ENCODE measurements at places on chromosomes 16 and 17. TPM values are rescaled to one million over a fixed set of nuclear protein-coding genes. Genes with fewer than 3 reads are reported as not detected.

- no peaks in the 10 kb centered on the region for H3K27me3 ChIP-seq
- DNase-seq = no peak
- no peaks in the 10 kb centered on the region for H3K36me3 ChIP-seq
- H3K4me1 ChIP-seq = no peaks in the 10 kb centered on the region
These were observed 206.3 kb upstream of the TOM1L1 start for GRCh38 chr17:54694287-54694887.

FAM117A gene
- 29.1 TPM for polyA plus RNA-seq

CRHR1 gene
- not detected for polyA plus RNA-seq

HSD17B1 gene
- 4.8 TPM for polyA plus RNA-seq

- peaks cover 6% of the 10 kb centered on the region for H3K4me1 ChIP-seq
- H3K36me3 ChIP-seq = no peaks in the 10 kb centered on the region
- DNase-seq = no peak
- H3K4me3 ChIP-seq = no peak overlapping the region
- H3K27ac ChIP-seq = no peak overlapping the region
- H3K27me3 ChIP-seq = no peaks in the 10 kb centered on the region
These were observed 54.0 kb downstream of the CFDP1 start for GRCh38 chr16:75379339-75379738.

DNA sequence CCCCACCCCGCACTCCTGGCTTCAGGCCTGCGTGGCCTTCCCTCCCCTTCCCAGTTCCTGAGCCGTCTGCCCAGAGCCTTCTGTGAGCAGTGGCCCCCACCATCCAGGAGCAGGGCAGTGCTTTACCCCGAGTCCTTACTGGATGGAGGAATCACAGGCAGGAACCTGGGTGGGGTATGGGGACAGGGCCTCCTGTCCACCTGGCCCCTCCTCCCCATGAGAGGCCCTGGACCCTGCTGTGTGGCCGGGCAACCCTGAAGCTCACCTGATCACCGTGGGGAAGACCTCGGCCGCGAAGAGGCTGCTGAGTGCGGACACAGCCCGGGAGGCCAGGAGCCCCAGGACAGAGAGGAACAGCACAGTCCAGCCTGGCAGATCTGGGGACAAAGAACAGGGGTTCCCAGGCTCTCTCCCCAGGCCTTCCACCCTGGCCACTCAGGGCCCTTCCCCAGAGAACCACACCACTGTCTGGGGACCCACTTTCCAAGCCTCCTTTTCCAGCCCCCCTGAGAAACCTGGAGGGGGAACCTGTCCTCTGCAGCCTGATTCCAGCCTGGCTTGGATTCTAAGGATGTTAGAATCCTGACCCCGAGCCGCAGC lies 3.2 kb downstream of the SLC22A31 start:
- H3K36me3 ChIP-seq = no peaks in the 10 kb centered on the region
- peaks cover 22% of the 10 kb centered on the region for H3K27me3 ChIP-seq
- H3K4me3 ChIP-seq = no peak overlapping the region
- peak; percentile 3 for DNase-seq

GRCh38 chr16:82185012-82185411 lies 15.0 kb upstream of the MPHOSPH6 start:
- H3K36me3 ChIP-seq = no peaks in the 10 kb centered on the region
- H3K4me1 ChIP-seq = no peaks in the 10 kb centered on the region
- DNase-seq = no peak
- H3K27ac ChIP-seq = no peak overlapping the region

GRCh38 chr16:51244887-51245657 lies 94.0 kb upstream of the SALL1 start:
- DNase-seq = no peak
- peaks cover 62% of the 10 kb centered on the region for H3K27me3 ChIP-seq
- no peak overlapping the region for H3K4me3 ChIP-seq
- no peak overlapping the region for H3K27ac ChIP-seq

DNA sequence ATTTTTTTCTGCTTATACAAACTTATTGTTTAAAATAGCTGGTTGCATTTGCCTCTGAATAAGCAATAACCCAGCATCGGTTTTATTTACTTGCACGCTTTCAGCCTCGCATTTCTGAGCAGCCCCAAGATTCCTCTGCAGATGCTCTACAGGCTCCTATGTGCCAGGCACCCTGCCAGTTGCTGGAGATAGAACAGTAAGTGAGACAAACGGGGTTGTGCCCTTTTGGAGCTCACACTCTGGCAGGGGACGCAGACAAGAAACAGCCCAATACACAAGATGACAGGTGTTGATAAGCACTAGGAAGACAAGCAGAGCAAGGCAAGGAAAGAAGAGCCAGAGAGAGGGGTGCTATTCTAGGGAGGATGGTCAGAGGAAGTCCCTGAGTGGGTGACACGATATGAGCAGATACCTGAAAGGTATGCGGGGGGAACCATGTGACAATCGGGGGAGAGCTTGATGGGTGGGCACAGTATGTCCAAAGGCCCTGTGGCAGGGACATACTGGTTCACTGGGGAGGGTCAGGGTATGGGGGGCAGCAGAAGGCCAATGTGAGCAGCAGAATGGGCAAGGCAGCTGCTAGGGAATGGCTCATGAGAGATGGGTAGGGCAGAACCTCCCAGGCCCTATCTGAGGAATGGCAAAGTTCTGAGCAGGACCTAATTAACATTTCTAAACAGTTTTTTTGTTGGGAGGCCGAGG lies 18.7 kb upstream of the ADORA2B start:
- H3K27ac ChIP-seq = no peak overlapping the region
- H3K36me3 ChIP-seq = no peaks in the 10 kb centered on the region
- H3K4me1 ChIP-seq = peaks cover 3% of the 10 kb centered on the region
- no peak for DNase-seq

DNA sequence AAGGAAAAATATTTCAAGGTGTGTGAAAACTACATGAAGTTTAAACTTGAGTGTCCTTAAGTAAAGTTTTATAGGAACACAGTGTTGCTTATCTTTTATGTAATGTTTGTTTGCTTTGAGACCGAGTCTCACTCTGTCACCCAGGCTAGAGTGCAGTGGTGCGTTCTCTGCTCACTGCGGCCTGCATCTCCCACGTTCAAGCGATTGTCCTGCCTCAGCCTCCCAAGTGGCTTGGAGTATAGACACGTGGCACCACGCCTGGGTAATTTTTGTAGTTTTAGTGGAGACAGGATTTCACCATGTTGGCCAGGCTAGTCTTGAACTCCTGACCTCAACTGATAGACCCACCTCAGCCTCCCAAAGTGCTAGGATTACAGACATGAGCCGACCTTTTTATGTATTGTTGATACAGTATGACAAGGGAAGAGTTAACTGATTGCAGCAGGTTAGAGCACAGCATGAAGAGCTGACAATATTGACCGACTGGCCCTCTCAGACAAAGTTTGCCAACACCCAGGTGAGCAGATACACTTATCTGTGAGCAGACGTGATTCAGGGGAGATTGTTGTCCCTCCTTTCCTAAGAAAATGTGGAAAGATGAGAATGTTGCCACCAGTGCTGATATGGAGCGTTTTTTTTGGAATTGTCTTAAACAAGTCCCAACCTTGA lies 373.7 kb downstream of the WWOX start:
- DNase-seq = no peak
- no peaks in the 10 kb centered on the region for H3K36me3 ChIP-seq
- H3K4me1 ChIP-seq = no peaks in the 10 kb centered on the region
- H3K27me3 ChIP-seq = no peaks in the 10 kb centered on the region
- no peak overlapping the region for H3K27ac ChIP-seq

GRCh38 chr16:55125818-55126385 lies 195.2 kb downstream of the IRX5 start:
- H3K4me1 ChIP-seq = no peaks in the 10 kb centered on the region
- H3K36me3 ChIP-seq = no peaks in the 10 kb centered on the region
- H3K4me3 ChIP-seq = no peak overlapping the region
- no peaks in the 10 kb centered on the region for H3K27me3 ChIP-seq
- H3K27ac ChIP-seq = no peak overlapping the region

IL17C gene
- polyA plus RNA-seq = 0.57 TPM

TXNL4B gene
- polyA plus RNA-seq = 8.5 TPM

GRCh38 chr17:7873051-7873450 lies 15.2 kb downstream of the CYB5D1 start:
- H3K27ac ChIP-seq = no peak overlapping the region
- DNase-seq = no peak
- no peaks in the 10 kb centered on the region for H3K27me3 ChIP-seq
- no peaks in the 10 kb centered on the region for H3K4me1 ChIP-seq

DNA sequence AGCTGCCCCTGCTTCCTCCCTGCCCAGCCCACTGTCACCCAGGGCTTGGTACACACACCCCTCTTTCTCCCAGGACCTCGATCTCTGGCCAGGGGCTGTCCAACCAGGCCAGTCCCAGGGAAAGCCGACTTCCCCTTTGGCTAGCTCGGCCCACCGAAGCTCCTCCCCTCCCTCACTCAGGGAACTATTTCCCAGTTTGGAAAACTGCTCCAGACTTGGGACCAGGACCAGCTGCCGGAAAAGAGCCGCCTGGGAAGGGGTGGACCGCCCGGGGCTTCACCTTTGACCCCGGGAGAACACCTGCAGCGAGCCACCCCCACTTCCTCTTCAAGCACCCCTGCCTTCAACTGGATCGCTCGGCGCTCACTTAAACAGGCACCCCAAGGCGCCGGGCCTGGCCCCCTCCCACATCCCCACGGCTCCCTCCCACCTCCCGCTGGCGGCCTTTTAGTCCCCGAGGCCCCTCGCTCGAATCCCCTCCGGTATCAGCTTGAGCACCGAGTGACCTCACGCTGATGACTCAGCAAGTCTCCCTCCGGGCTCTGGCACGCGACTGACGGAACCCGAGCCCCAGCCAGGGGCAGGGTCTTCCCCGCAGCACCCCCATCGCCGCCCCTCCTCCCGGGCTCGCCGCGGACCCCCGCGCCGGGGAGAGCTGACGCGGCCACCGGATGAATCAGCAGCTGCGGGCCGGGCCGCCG lies 934 bp downstream of the MAFG start:
- H3K27me3 ChIP-seq = no peaks in the 10 kb centered on the region
- H3K4me3 ChIP-seq = peak overlapping the region; percentile 54
- peak overlapping the region; percentile 97 for H3K27ac ChIP-seq
- peaks cover 46% of the 10 kb centered on the region for H3K4me1 ChIP-seq
- DNase-seq = peak; percentile 91
- no peaks in the 10 kb centered on the region for H3K36me3 ChIP-seq

- no peak for DNase-seq
- no peaks in the 10 kb centered on the region for H3K27me3 ChIP-seq
- H3K27ac ChIP-seq = no peak overlapping the region
- no peaks in the 10 kb centered on the region for H3K36me3 ChIP-seq
These were observed 42.9 kb downstream of the BAHCC1 start for GRCh38 chr17:81438007-81438659.

KRT33B gene
- polyA plus RNA-seq = 0.35 TPM

DNA sequence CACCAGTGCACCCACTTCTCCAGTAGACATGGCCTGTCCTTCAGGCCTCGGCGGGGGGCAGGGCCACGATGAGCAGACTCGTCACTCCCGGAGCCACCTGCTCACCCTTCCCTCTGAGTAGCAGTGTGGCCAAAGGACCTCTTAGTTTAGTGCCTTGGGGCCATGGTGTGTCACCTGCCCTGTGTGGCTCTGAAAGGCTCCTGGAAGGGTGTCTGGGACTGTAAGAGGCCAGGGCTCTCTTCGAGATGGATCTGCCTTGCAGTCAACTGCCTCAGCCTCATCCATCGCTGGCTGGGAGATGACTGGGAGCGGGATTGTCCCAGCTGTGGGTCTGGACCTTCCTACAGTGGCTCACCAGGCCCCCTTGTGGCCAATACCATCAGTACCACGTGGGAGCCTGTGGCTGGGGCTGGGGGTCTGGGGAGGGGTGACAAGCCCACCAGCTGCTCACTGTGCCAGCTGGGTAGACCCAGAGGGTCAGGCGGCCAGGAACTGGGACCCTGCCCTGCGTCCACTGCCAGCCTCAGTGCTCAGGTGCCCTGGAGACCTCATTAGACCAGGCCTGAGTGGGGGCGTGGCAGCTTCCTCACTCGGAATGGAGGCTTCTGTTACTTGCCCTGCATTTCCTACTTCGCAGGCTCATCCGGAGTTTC lies 133.4 kb downstream of the OR1D5 start:
- no peak overlapping the region for H3K27ac ChIP-seq
- no peaks in the 10 kb centered on the region for H3K36me3 ChIP-seq
- H3K4me3 ChIP-seq = no peak overlapping the region
- H3K4me1 ChIP-seq = peaks cover 9% of the 10 kb centered on the region
- H3K27me3 ChIP-seq = no peaks in the 10 kb centered on the region

- H3K36me3 ChIP-seq = no peaks in the 10 kb centered on the region
- peaks cover 3% of the 10 kb centered on the region for H3K4me1 ChIP-seq
- H3K27ac ChIP-seq = peak overlapping the region; percentile 30
These were observed 50.0 kb downstream of the USP10 start for GRCh38 chr16:84749815-84750214.

DNA sequence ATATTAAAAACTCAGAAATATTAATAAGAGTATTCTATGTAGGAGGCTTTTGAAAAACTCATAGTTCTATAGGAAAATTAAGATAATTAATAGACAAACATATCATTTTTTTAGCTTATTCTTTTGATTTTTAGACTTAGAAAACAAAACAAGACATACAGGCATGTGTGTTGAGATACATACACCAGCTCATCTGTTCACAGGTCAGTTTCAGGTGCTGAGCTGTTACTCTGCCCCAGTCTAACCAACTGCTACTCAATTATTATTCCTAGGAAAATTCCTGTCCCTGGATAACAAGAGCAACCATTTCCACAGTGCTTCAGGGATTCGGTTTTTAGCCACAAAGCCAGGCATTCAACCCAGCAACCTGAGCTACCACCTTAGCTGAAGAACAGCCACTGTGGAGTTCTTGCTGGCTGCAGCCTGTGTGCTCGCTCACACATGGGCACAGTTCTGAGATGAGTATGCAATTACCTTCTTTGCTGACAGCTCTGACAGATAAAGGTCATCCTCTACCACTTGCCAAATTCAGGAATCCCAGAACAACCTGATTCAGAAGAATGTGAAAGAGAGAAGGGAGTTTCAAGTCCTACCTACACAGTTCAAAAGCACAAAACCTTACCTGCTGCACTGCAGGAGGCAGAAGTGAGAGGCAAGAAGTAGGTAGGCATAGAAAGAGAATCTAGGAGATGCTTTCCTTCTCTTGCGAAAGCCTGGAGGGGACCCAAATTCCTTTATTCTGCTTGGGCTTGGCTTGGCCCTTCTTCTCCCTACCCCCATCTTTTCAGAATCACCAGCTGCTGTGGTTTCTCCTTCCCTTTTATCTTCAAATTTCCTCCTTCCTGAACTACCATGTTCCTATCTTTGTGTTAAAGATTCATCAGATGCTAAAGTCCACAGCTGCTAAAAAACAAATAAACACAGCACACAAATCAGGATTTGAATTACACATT lies 62.7 kb downstream of the TEX2 start:
- H3K4me1 ChIP-seq = peaks cover 12% of the 10 kb centered on the region
- no peaks in the 10 kb centered on the region for H3K36me3 ChIP-seq
- no peaks in the 10 kb centered on the region for H3K27me3 ChIP-seq
- no peak overlapping the region for H3K4me3 ChIP-seq
